ENCODE measurements at places on chromosomes 7 and 10. TPM values are rescaled to one million over a fixed set of nuclear protein-coding genes. Genes with fewer than 3 reads are reported as not detected.

Gene HMX3
- 0.08 TPM for total RNA-seq

Gene UPF2
- 16.2 TPM for total RNA-seq

Gene FOXP2
- total RNA-seq: not detected

Gene LRRC4
- not detected for total RNA-seq

Gene CALHM1
- total RNA-seq: not detected

Gene PAX2
- total RNA-seq: 0.22 TPM

Gene ZNRF2
- total RNA-seq: 4.4 TPM

Gene GIMAP4
- total RNA-seq: not detected

Gene FANK1
- total RNA-seq: 1.8 TPM

Gene TRPV5
- total RNA-seq: not detected

Gene LIPN
- total RNA-seq: not detected

Gene CCDC172
- not detected for total RNA-seq

Measured in A549 treated with AZD2906 at 1 μM for 4 hours (cell line).